Head of caudate nucleus (tissue), 42 donors: ENCODE measurements at places on chromosomes 5 and 9.
A peak's percentile ranks its signal among the peaks of the same experiment; 100 is the strongest.

DNA sequence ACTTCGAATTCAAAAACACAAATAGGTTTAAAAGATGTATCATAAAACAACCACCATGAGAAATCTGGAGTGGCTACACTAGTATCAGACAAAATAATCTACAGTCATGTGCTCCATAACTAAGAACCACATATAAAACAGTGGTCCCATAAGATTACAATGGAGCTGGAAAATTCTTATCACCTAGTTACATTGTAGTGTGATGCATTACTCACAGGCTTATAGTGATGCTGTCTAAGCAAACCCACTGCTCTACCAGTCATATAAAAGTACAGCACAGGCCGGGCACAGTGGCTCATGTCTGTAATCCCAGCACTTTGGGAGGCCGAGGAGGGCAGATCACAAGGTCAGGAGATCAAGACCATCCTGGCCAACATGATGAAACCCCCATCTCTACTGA, 160.1 kb downstream of the ROR2 start:
- no peak for DNase-seq

DNA sequence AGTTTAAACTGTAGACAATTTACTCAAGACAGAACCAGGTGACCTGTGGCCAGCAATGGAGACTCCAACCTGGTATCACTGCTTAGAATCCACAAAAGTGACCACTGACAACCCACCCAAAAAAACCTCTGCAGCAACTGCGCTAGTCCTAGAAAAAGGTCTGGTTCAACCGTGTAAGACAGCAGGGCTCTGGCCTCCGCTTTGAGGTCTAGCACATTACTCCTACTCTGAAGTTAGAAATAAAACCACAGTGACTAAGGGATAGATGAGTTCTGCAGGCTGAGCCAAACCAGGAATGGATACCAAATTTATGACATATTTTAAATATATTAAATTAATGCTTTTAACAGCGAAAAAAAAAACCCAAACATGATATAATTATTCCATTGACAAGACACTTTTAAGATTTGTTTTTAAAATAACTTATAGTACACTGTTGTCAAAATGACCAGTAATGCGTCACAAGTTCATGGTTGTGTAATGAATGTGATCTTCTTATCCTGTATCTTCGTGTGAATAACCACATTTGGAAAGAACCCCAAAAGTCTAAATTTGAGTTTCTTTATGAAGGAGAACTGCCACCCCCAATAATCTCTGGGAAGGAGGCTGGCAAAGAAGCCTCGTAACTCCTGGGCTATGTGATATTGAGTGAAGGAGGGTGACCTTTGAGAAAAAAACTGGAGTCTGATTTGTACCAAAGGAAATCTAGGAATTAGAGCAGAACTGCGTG, 101.9 kb upstream of the SLC44A1 start:
- DNase-seq: no peak

- DNase-seq: no peak
Measured at GRCh38 chr5:130337179-130337888, 433.1 kb downstream of the CHSY3 start.

DNA sequence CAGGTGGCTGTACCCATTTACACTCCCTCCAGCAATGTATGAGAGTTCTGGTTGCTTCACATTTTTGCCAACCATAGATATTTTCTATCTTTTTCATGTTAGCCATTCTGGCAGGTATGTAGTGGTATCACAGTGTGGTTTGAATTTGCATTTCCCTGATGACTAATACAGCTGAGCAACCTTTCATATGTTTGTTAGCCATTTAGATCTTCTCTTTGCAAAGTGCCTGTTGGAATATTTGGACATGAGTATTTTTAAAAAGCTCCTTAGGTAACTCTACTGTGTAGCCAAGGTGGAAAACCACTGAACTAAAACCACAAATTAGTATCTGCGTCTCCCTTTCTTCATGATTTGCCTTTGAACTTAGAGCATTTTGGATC, 31.9 kb downstream of the IRF1 start:
- DNase-seq: no peak

- no peak for DNase-seq
Measured at GRCh38 chr9:78918976-78919375, 622.1 kb downstream of the PSAT1 start.

- DNase-seq: no peak
Measured at GRCh38 chr5:110625376-110625999, 101.0 kb downstream of the TMEM232 start.

- DNase-seq: peak; percentile 84
Measured at GRCh38 chr5:38193015-38193581, 65.3 kb upstream of the EGFLAM start.

- no peak for DNase-seq
Measured at GRCh38 chr9:110088099-110088498, 119.9 kb downstream of the C9orf152 start.

GRCh38 chr9:125332527-125332926, 70.9 kb downstream of the GAPVD1 start:
- DNase-seq: no peak

GRCh38 chr5:180143656-180144364, 65.2 kb downstream of the RASGEF1C start:
- DNase-seq: no peak

DNA sequence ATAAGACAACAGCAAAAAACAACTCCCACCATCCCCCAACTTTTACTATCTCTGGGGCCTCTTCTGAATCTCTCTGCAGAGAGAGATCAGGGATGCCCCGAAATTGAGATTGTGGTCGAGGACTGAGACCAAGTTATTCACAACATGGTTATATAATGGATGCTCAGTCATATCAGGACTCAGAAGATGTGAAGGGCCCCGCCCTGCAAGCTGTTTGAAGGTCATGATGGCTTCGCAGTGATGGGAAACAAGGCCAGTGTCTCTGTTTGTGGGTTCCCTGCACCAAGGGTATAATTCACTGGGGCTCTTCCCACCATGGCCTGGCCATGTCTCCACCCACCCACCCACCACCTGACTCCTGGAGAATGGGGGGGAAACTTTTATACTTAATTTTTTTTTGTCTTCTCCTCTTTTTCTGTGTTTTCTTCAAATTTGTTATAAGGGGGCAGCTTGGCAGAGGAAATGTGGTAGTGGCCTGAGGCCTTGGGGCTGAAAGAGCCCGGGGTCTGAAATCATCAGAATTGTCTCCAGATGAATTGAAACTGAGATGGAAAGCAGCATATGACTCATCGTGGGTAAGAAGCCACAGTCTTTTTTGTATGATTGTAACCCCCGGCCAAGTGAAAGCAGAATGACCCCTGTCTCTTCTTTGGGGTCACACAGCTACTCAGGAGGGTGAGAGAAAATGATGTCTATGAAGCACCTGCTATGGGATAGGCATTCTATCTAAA, 15.0 kb upstream of the TEX48 start:
- DNase-seq: no peak

- no peak for DNase-seq
Measured at GRCh38 chr9:37243588-37244345, 123.4 kb downstream of the ZCCHC7 start.

DNA sequence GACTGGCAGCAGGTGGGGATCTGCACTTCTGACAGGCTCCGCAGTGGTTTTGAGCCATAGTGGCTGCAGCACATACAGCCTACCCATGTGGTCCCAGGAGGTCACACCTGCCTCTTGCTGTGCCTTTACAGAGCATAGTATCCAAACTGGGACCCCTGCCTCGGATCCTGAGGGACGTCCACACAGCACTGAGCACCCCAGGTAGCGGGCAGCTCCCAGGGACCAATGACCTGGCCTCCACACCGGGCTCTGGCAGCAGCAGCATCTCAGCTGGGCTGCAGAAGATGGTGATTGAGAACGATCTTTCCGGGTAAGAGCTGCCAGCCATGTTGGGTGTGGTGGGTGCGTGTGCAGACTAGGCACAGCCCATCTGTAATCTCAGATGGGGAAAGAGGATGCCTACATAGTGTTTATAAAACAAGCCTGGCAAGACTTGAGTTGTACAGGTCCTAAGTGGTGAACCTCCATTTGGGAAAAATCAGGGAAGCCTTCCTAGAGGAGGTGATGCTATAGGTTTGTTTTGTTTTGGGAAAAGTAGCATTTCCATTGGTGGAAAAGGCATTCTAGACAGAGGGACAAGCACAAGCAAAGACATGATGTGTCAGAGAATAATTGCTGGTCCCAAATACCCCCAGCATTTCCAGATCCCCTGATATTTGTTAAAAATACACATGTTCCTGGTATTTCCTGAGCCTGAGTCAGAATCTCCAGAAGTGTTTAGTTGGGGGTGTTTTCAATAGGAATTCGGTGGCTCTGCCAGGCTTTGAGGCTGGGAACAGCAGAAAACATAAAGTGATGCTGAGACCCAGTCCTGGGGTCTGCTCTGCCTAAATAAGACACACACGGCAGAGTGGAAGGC, 119.2 kb downstream of the DAB2IP start:
- DNase-seq: no peak

DNA sequence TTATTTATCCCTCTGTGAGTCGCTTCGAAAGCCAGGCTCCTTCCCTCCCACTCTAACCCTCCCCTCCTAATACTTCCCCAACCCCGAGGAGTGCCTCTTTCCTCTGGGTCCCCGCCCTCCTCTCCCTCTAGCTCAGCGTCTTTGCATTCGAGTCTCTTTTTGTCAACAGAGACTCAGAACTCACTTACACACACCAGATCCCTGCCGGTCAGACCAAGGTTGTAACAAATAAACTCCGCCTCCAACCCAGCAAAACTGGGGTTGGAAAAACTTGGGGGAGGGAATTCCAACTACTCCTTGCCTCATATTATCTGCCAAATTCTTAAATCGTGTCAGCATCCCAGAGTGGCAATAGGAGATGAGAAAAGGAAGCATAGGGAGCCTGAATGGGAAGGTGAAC, at the start of gene HTR1A:
TSS of gene HTR1A (minus strand) at position 167 of the 400 bp plus-strand sequence. CDS start 726 bp downstream, outside the sequence.
- DNase-seq: no peak

GRCh38 chr9:34540827-34541226, 18.0 kb upstream of the ENHO start:
- DNase-seq: no peak

GRCh38 chr5:34674187-34674586, 18.1 kb downstream of the RAI14 start:
- no peak for DNase-seq

DNA sequence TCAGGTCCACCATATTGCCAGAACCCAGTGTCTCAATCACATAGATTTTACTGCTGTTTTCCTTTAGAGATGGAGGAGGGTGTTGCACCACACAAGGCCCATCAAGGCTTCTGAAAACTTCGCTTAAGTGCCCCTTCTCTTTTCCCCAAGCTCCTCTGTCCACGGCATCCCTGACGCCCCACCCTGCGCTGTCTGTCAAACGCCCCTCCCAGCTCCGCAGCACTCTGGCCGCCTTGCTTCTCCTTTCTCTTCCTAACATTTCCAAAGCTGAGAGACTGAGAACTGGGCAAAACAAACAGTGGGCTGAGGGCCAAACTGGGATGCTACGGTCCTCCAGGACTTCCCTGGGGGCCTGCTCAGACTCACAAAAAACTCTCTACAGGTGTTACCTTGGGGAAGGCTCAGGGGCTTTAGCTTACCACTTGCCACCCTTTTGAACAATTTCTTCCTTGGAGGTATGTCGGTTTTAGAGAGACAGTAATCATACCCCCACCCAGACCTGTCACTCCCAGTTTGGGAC, 28.3 kb upstream of the ERGIC1 start:
- no peak for DNase-seq

- DNase-seq: no peak
Measured at GRCh38 chr9:7053903-7054302, 296.1 kb downstream of the KDM4C start.

- DNase-seq: no peak
Measured at GRCh38 chr5:170941788-170942187, 80.0 kb downstream of the RANBP17 start.

GRCh38 chr5:119522841-119523240, 70.5 kb downstream of the HSD17B4 start:
- DNase-seq: no peak

DNA sequence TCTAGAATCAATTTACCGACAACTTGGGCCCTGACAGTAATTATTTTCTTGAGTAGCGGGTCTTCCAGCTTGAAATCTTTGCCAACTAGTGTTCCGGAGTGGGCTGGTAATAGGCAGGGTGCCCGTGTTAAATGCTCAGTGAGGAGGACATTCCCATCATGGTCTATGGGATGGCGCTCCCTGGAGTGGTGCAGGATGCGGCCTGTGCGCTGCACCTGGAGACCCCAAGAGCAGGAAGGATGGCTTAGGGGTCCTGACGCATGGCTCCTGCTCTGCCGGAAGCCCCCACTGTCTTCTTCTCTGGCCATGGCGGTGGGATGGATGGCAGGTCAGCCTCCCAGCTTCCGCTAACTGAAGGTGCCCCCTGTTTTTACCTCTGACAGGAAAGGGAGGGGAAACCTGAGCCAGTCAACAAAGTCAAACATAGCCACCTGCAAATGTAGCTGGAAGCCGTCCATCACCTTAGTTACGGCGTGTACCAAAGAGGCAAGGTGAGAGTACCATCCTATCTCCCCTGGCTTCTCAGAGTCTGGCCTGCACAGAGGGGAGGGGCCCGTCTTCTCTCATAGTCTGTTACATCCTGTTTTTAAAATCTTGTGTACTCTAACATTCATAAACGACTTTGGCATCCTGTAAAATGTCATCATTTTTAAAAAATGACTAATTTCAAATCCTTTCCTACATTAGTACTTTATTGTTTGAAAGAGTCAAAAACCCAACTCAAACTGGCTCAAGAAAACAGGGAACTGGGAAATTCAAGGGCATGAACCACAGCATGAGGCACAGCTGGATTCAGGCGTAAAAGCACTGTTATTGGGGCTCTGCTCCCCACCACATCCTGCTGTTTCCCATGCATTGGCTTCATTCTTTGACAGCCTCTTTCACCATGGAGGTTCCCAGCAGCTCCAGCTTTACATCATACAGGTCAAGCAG, 28.5 kb upstream of the UNC5A start:
- DNase-seq: no peak

DNA sequence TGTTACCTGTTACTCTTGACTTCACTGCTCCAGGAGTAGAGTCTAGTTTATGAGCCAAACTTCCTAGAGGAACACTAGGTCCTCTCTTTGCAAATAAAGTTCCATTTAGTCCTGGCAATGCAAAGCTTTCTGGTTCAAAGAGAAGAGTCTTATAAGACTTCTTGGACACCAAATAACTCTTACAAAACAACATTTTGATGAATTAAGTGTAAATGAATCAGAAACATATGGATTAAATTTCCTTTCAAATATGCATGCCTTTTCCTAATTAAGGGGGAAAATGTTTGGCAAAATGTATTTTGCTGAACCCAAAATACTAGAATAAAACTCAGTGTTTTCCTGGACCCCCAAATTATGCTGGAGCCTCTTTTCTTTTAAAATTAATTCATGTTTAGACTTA, 388.0 kb downstream of the FGF10 start:
- no peak for DNase-seq

DNA sequence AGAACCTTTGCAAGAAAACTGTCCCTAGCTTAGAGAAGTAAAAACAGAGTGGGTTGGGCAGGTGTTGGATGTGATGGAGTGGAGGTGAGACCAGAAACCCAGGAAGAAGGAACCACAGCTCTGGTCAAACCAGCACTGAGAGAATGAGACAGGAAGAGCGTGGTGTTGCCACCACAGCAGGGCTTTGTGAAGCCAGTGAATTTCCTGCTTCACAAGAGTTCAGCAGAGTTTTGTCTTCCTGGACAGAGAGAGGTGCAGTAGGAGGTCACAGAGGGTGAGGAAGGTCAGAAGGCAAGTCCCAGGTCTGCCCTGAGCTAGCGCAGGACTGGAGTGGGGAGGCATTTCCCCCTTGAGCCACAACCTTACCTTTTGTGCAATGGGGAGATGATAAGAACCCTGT, 2306.2 kb upstream of the ACO1 start:
- DNase-seq: no peak
